ENCODE measurements at places on chromosomes 4 and X.

DNA sequence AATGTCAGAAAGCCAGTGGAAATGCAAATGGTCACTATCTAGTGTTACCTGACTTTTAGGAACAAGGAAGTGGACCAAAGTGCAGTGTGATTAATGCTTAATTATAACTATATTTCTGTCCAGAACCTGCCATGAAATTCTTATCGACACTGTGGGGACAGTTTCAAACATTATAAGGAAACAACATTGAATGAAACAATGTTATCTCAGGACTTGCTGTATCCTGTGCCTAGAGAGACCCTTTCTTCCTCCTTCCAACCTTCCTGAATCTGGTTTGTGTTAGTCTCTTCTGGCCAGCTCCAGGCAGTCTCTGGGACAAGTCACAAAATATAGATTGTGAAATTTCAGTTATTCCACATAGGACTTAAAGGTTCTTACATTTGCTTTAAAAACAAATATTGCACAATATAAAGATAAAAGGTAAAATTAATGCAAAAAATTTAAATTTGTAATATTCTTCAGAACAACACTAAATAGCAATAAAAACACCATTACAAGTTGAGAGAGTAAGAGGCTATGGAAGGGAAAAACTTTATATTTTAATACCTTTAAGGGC is 203.4 kb downstream of the ZNF674 start:
- no peak for DNase-seq

GRCh38 chr4:124104628-124105027 is 607.9 kb downstream of the ANKRD50 start:
- no peak for DNase-seq

DNA sequence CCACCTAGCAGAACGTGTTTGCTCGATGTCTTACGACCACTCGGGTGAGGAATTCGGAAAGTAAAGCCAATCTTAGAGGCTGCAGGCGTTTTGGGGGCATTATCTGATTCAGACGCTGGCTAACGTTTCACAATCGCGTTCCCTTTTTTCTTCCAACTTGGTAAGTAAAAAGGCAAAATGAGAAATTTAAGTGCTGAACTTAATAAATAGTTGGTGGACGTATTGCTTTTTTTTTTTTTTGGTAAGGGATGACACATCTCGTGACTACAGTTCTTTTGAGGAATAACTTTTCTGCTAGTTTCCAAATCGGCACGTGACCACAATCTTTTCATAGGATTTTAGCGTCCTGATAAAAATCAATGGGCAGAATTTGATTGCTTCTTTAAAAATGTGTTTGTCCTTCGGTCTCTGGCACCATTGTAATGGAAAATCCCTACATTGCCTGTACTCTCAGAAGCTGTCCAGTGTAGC is 848 bp downstream of the RAB9A start:
- DNase-seq = peak; percentile 23

DNA sequence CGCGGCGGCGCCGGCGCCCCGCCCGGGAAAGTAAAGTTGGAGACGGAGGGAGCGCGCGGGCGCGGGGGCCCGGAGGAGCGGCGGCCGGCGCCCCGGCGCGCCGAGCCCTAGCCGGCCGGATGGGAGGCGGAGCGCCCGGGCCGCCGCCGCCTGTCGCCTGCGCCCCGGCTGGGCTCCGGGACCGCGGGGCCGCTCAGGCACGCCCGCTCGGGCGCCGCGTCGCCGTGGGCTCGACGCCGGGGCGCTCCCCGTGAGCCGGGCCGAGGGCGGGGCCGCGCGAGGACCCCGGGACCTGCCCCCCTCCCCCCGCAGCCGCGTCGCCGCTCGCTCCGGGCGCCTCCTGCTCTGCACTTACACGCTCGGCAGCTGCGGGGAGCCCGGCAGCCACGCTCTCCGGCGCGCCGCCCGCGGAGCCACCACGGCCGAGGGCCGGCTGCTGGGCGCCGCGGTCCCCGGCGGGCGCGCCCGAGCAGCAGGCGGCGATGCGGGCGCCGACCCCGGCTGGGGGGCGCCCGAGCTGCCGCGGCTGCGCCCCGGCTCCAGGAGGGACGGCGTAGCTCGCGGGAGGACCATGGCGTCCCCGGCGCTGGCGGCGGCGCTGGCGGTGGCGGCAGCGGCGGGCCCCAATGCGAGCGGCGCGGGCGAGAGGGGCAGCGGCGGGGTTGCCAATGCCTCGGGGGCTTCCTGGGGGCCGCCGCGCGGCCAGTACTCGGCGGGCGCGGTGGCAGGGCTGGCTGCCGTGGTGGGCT is at the start of gene ADRA2C:
Gene ADRA2C, plus strand, starts transcription at position 350 of the 749 bp plus-strand sequence. Its CDS starts 222 bp downstream, at position 572.
- peak; percentile 7 for DNase-seq

DNA sequence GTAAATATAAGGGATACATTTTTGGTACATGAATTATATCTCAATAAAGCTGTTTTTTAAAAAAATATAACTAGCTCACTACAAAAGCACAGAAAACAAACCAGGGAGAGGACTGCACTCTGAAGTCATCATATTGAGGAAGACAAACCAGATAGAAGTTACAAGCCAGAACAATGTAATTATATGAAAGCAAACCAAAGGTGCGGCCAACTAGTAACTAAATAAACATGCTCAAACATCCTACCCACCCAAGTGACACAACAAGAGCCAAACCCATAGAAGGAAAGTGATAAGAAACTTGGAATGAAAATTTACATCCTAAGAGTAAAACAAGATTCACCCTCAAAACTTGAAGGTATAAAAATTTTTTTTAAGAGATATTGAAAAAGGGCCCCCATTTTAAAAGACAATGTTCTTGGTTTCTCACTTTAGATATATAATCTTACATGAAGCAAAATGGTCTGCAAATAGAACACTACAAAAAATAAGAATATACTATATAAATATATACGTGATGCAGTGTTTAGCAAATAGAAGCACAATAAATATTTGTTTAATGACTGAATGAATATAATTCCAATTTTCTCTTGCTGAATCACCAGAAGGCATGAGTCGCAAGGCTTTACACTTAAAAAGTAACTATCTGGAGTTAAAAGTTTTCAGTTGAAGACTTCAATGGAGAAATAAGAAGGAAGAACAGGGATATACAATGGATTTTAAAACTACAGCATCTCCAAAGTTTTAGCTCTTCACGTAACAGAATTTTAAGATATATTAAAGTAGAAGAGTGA is 4.0 kb upstream of the SH3D19 start:
- peak; percentile 44 for DNase-seq

DNA sequence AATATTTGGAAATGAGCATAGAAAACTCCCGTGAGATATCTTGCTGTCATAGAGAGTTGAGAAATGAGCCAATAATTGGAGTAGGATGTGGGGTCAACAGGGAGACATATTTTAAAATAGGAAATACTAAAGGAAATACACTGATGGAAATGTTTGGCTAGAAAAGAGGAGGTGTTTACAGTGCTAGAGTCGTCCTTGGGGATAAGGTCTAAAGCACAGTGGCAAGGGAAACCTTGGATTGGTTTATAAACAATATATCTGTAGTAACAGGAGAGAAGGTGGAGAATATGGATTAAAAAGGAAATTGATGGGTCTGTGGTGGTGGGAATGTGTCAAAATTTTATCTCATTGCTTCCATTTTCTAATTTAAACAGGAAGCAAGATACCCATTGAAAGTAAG is 82.1 kb downstream of the PPEF2 start:
- DNase-seq = no peak

DNA sequence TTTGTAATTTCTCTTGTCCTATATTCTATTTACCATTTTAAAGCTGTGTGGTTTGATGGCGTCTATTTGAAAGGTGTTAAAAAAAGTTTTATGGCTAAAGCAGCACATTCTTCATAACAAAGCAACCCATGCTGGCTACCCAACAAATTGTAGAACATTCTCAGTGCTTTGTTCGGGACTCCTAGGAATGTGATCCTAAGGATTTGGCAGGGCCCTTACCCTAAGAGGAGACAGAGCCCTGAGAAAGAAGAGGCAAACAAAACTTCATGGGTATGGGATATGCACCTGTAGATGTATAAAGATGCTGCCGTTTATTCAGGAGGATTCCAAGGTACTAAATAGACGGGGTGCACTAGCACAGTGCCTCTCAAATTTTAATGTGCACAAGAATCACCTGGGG is 370.8 kb upstream of the DIPK2B start:
- DNase-seq = no peak

- peak; percentile 83 for DNase-seq
These were observed 84.5 kb upstream of the MAML3 start for GRCh38 chr4:140238351-140239056.

- DNase-seq = no peak
These were observed 71.8 kb downstream of the NBDY start for GRCh38 chrX:56800801-56801200.

GRCh38 chr4:12729384-12729783 is 754.8 kb downstream of the RAB28 start:
- peak; percentile 9 for DNase-seq

GRCh38 chrX:30663322-30663721 is 10.1 kb downstream of the GK start:
- DNase-seq = no peak

GRCh38 chr4:73711989-73712388 is 28.4 kb upstream of the CXCL8 start:
- no peak for DNase-seq

GRCh38 chrX:21369613-21370012 is 4.6 kb upstream of the CNKSR2 start:
- DNase-seq = no peak

GRCh38 chr4:112099701-112100297 is 45.5 kb upstream of the FAM241A start:
- peak; percentile 61 for DNase-seq

DNA sequence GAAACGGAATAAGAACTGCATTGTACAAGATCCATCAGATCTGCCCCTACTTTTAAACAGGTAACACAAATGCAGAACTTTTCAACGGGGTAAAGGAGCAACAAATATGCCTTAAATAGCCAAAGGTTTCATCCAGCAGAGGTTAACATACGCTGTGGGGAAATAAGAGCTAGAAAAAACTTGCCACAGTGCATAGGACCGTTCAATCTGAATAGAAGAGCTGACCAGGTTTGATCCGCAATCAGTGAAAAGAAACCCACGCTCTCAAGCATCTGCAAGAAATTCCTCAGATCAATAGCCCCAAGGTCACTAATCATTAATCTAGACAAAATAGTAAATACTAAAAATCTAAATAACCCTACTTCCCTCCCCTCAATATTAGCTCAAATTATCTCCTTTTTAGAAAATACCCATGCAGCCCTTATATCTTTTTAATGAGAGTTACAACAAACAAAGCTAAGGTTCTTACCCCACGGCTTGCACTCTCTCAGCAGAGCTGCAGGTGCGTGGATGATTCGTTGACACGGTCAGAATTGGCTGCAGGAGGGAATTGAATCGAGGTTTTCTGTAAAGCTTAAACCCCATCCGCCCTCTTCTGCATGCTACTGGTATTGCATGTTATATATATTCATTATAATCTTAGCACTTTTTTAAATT is at the start of gene TLR10:
Gene TLR10, minus strand, starts transcription at position 539 of the 657 bp plus-strand sequence. CDS start 7,400 bp downstream, outside the sequence.
- peak; percentile 32 for DNase-seq

GRCh38 chr4:106160560-106160959 is 155.4 kb downstream of the TBCK start:
- no peak for DNase-seq

GRCh38 chr4:94175553-94176261 is 32.0 kb upstream of the SMARCAD1 start:
- DNase-seq = no peak

DNA sequence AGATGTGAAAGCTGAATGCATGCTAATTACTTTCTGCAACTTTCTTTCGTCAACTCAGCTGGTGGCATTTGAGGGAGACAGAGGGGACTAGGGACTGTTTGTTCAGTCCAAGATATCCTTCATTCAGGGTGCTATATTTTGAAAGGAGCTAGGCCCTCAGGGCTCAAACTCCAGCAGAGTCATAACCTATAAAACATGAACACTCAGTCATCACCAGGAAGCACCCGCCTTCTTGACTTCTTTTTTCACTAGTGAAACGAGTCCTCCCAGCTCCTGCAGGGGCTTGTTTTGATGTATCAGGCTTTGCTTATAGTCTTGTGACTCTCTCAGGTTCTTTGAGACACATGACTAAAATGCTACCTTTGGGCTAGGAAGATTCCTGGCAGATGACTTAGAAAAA is 230.6 kb downstream of the PCDH7 start:
- no peak for DNase-seq

GRCh38 chr4:97215409-97215941 is 927.8 kb downstream of the STPG2 start:
- no peak for DNase-seq

All from fibroblast of skin of right quadriceps (primary cell).